ENCODE measurements at places on chromosomes 3 and 15.

DNA sequence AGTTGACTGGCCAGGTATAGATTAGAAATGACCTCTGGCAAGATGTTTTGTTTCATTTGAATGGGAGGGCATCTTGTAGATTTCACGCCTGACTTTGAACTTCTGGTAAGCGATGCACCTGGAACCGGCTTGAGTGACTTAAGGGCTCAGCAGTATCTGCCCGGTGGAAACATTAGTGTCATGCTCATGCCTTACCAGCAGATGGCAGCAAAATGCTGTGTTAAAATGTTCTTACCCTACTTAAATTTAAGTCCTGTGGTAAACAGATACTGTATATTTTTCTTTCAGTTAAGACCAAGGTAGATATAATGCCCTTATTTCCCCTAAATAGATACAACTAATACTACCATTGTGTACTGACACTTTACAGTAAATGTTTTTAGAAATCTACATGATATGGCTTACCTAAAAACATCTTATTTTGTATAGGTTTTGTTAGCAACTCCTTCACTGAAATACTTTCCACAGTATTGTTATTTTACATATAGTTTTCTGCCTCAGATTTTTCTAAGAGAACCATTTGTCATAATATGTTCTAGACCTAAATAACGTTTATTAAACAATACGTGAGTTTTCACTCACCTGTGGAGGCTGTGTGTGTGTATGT, 25.5 kb downstream of the ASB7 start:
- no peak for DNase-seq

GRCh38 chr3:117310536-117310935, 601.0 kb downstream of the TUSC7 start:
- DNase-seq, result no peak

GRCh38 chr3:27452368-27453090, 31.7 kb downstream of the SLC4A7 start:
- DNase-seq, result no peak

GRCh38 chr3:188707381-188708288, 464.1 kb upstream of the TPRG1 start:
- DNase-seq, result no peak

DNA sequence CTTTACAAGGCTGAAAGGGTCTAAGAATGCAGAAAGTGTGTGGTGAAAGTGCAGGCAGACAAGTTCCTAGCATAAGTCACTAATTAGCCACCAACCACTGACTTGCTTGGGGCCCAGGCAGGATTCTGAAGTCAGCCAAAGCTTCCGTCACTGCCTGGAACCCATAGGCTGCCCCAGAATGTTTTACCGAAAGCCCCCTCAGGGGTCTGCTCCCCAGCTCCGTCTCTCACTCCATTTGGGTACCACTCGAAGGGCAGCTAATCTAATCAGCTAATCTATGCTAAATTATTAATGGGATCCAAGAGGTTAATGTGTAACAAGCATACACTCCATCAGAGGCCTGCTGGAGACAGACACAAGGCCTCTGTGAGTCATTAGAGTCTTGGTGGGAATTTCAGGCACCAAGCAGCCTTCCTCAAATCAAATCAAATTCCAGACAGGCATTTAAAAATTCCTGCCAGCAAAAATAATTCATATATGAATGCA, 13.2 kb downstream of the ADAMTS9 start:
- DNase-seq, result no peak

Measured in aorta (tissue), 5 donors.